AML-193 (cell line): ENCODE measurements at places on chromosomes 6 and 20.

DNA sequence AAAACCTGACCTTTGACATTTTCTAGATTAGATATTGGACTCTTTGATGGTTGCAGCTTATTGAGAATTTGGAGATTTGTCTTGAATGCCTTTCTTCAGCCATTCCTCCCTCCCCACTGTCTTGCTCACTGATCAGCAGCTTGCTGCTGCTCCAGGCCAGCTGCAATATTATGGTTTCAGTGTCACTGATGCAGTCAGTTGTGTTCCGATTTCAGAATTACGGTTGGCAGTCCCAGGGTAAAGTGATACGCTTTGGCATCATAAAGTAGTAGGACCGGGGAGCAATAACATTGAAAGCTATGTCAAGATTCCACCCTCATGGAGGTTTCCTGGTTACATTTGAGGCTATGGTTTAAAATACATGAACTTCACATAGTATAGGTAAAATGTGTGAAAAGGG is 152.6 kb downstream of the BCKDHB start:
- DNase-seq = no peak

- DNase-seq = no peak
Observed at GRCh38 chr6:22147921-22148776, 148.7 kb downstream of the PRL start.

DNA sequence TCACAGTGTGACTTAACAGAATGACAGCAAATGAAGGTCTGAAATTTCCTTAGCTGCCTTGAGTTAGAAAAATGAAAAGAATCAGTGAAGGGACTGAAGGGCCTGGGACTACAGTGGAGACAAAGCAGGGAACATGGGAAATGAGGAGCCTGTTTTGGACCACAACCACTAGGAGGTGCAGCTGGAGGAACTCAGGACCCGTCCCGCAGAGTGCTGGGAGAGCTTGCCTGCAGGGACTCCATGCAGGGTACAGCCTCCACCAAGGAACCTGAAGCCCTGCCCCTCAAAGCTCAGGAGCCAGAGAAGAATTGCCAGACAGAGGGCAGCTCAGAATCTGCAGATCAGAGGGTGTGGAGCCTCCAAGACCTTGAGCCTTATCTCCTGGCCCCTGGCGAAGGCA is 50.7 kb downstream of the LRFN2 start:
- no peak for DNase-seq

- DNase-seq = no peak
Observed at GRCh38 chr6:140636908-140637402, 1262.5 kb upstream of the CITED2 start.

- no peak for DNase-seq
Observed at GRCh38 chr20:3865887-3866407, 19.3 kb downstream of the MAVS start.

- DNase-seq = no peak
Observed at GRCh38 chr6:148701375-148701774, 45.5 kb upstream of the UST start.

GRCh38 chr6:11604836-11605506 is 67.4 kb downstream of the TMEM170B start:
- no peak for DNase-seq

DNA sequence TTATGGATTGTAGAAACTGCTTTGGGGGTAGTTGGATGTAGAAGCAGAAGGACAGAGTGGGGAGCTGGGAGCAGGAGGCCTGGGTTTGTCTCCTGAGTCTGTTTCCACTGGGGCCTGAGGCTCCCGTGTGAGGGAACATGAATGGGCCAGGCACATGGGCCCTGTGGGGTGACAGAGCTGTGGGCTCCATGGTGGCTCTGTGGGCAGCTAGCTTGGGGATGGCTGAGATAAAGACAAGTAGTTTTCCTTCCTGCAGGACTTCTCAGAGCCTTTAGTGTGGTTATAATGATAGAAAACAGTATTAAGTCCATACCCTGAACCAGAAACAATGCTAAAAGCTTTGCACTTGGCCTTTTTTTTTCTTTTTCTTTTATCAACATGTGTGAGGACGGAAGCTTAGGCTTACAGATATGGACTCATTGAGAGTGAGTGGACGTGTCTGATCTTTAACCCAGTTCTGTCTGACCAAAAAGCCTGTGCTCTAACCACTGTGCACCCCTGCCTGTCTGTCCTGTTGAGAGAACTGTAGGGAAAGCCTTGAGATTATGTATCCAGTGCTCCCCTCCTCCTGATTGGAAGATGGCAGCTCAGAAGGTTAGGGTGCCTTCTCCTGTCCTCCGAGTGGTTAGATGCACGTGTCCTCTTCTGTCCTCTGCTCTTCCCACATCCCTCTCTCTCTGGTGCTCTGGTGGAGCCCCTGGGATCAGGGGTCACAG is 98.3 kb downstream of the CDH26 start:
- no peak for DNase-seq

GRCh38 chr20:34143951-34144350 is 31.9 kb upstream of the EIF2S2 start:
- DNase-seq = no peak

DNA sequence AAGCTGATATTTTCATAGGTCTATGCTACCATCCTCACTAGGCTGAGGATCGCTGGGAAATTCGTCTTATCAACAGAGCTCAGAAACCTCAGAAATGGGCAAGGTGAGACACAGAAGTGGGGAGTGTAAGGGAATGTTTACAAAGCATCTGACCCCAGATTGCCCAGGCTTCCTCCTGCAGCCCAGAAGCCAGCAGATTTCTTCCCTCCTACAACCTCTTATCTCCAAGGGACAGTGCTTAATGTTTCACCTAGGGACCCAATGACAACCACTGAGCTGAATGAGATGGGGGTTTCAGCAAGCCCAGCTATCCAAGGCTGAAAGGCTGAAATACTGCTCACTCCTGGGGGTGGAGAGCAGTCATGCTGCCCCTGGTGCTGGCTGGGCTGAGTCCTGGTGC is 52.4 kb upstream of the TBC1D7 start:
- no peak for DNase-seq

- DNase-seq = no peak
Observed at GRCh38 chr6:11486959-11487358, 50.6 kb upstream of the TMEM170B start.

- no peak for DNase-seq
Observed at GRCh38 chr6:16063580-16063979, 65.3 kb upstream of the MYLIP start.

GRCh38 chr6:15672291-15672690 is 9.5 kb upstream of the DTNBP1 start:
- peak; percentile 87 for DNase-seq

DNA sequence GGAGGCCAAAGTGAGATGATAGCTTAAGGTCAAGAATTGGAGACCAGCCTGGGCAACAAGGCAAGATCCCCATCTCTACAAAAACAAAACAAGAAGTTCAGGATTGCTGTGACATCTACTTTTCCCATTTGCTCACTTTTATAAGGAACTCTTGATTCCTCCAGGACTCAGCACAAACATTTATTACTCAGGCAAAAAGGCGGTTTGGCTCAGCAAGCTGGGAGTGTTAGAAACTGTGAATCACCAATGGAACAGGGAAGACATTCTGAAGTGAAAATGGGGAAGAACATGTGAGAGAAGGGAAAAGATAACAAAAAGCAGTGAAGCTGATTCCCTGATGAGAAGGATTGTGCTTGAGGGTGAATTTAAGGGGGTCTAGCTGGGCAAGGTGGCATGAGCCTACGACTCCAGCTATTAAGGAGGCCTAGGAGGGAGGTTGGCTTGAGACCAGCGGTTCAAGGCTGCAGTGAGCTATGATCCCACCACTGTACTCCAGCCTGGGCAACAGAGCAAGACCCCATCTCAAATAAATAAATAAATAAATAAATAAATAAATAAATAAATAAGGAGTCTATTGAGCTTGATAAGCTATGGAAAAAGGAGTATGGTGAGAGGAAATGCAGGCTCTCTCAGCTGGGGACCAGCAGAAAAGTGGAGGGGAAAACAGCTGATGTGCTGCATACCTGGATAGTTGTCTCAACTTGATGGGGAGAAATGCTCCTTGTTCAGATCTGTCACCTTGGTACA is 65.4 kb upstream of the HDDC2 start:
- DNase-seq = no peak

DNA sequence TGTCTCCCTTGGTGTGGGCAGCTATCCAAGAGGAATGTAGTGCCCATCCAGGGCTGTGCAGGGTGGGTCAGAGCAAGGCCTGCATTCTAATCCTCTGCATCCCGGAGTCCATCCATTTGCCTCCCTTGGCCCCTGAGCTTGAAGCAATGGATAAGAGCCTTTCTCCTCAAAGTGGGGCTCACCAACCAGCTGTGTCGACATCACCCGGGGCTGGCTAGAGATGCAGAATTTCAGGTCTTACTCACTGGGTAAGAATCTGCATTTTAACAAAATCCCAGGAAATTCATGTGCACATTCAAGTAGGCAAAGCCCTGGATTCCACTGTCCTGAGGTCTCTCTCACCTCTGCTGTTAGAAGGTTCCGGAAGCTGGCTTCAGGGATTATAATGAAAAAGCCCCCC is 95.3 kb downstream of the MDGA1 start:
- no peak for DNase-seq

GRCh38 chr20:25277051-25277801 is 29.3 kb downstream of the PYGB start:
- no peak for DNase-seq

DNA sequence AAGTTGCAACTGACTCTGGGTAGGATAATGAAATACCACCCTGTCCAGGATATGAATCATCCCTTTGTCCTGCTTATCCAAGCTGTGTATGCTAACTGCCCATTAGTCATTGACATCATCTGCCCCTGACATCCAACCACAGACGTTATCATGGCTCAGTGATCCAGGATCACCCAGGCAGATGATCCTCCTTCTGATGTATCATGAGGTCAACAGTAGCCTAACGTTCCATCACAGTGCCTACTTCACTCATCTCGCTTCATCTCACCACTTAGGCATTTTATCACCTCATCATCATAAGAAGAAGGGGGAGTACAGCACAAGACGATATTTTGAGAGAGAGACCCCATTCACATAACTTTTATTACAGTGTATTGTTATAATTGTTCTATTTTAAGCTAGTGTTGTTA is 13.4 kb upstream of the BTN3A2 start:
- DNase-seq = peak; percentile 43

GRCh38 chr20:37976887-37977286 is 56.4 kb downstream of the TTI1 start:
- DNase-seq = no peak

DNA sequence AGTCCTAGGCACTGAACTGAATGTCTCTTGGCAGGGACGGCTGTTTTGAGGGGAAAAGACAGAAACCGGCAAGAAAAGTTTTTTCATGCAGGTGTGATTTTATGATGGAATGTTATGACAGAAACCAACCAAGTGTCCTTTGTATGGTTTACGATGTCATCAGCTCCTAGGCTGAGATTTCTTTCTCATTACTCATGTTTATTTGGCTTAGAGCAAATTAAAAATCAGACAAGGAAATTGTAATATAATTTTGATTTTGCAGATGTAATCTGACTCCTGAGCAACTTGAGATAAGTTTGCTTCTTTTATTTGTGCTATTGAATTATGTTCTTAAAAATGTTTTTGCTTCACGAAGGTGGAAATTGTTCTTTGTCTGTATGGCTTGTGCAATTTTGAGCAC is 58.8 kb upstream of the MAP3K7 start:
- DNase-seq = no peak

- DNase-seq = no peak
Observed at GRCh38 chr6:39758905-39759605, 33.1 kb upstream of the DAAM2 start.

- DNase-seq = no peak
Observed at GRCh38 chr6:53828215-53828614, 33.4 kb downstream of the LRRC1 start.

DNA sequence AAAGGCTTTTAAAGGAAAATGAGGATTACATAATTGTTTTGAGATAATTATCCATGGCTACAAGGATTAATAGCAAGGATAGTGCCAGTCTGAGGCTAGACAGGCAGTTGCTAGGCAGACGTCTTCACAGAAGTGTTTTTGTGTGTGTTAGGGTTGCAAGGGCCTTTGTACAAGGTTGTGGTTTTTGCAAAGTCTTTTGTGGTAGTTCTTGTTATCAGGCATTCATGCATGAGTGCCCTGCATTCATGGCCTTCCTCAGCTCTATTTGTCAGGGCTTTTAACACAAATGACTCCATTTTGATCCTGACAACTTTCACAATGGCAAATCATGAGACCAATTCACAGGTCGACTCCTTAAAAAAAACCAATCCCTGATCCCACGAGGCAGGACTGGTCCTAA is 68.1 kb upstream of the TXNDC5 start:
- DNase-seq = no peak
